Thymus (tissue), 14 donors: ENCODE measurements at places on chromosomes 6 and 20. TPM values are rescaled to one million over a fixed set of nuclear protein-coding genes. Genes with fewer than 3 reads are reported as not detected.

BTNL2 gene
- not detected for total RNA-seq

MCCD1 gene
- not detected for total RNA-seq

DNA sequence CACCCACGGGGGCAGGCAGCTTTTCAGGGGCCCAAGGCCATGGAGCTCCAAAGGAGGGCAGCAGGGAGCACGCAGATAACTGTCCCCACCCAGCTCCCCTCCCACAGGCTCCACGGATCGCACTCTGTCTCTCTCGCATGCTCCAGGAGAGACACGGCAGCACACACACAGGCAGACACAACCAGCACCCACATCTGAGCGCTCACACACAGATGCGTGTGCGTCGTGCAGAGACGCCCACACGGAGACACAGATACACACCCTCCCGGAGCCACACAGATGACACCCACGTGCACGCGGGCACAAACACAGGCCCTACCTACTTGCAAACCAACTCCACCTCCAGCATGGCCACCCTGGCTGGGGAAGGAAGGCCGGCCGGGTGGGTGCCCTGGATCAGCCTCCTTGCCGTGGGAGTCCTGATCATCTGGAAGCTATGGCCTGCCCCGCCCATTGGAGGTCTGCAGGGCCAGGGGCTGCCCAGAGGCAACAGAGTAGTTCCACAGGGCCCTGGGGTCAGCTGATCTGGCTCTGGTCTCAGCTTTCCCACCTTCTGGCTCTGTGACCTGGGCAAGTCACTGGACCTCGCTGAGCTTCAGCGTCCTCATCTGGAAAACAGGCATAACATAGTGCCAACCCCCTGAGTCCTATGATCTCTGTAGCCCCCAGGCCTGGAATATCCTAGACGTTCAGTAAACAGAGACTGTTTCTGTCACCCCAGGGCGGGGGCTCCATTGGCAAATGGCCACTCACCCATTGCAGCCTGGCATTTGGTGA, 31.5 kb downstream of the AAR2 start:
- DNase-seq = no peak
- no peak overlapping the region for H3K4me3 ChIP-seq
- H3K36me3 ChIP-seq = no peaks in the 10 kb centered on the region
- H3K4me1 ChIP-seq = no peaks in the 10 kb centered on the region
- no peak overlapping the region for H3K27ac ChIP-seq

DNA sequence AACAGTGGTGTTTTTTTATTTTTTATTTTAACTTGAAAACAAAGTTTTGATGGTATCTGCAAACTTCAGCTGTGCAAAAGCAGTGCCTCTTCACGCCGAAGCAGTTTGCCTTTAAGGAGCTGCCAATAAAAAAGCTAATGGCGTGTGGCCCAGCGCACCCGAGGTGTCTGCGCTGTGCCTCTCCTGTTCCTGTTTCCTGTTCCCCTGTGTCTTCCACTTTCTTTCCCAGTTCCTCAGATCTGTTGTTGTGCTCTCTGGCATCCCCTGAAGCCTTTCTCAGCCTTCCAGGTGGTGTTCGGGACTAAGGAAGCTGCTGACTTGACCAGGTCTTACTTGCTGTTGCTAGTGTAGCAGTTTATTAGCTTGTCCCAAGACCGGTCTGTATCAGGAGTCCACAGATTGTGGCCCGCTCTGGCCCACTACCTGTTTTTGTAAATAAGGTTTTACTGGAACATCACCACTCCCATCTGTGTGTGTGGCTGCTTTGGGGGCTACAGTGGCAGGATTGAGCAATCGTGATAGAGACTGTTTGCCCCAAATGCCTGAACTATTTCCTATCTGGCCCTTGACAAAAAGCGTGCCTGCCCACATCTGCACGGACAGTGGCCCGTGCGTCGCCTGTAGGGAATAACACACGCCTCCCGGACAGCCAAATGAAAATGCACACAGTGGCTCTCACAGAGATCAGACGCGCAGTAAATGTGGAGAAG, 178.3 kb downstream of the TMEM242 start:
- no peaks in the 10 kb centered on the region for H3K4me1 ChIP-seq
- no peak for DNase-seq
- no peak overlapping the region for H3K4me3 ChIP-seq
- no peak overlapping the region for H3K27ac ChIP-seq
- H3K36me3 ChIP-seq = peaks cover 36% of the 10 kb centered on the region

C20orf96 gene
- 1.2 TPM for total RNA-seq

GRCh38 chr6:138278326-138278725, 60.0 kb upstream of the PBOV1 start:
- no peaks in the 10 kb centered on the region for H3K36me3 ChIP-seq
- no peak overlapping the region for H3K27ac ChIP-seq
- no peak for DNase-seq
- no peak overlapping the region for H3K4me3 ChIP-seq
- H3K4me1 ChIP-seq = no peaks in the 10 kb centered on the region

DNA sequence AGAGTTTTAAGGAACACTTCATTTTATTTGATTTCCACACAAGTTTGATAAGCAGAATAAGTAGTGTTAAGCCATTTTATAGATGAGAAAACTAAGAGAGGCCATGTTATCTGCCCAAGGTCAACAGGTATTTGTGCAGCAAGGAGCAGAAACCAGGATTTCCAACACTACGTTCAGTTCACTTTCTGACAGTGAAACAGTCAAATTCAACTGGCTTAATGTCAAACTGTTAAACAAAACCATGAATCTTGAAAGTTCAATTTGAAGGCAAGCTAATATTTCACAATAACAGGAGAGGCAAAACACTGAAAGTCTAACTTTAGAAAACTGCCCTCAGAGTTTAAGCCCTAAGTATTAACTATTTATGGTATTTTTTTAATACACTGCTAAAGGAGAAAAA, 32.6 kb downstream of the DTNBP1 start:
- H3K27ac ChIP-seq = no peak overlapping the region
- H3K36me3 ChIP-seq = peaks cover 6% of the 10 kb centered on the region
- peaks cover 9% of the 10 kb centered on the region for H3K4me1 ChIP-seq
- H3K4me3 ChIP-seq = no peak overlapping the region
- H3K27me3 ChIP-seq = no peaks in the 10 kb centered on the region

DNA sequence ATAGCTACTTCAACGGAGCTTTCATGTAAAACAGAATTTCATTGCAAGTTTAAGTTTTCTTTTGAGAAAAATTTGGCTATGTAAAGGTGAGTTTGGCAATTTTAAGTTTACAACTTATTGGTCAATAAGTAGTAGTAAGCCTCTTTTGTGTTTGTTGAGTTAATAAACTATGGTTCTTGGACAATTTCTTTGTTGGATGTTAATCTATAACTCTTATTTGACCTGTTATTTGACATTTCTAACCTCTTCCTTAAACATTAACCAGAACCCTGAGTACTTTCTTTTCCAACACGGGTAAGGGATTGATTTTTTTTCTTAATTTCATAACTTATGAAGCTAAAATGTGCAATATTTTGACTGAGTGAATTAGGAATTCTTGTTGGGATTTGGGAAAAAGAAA, 354.4 kb downstream of the PRKN start:
- H3K36me3 ChIP-seq = no peaks in the 10 kb centered on the region
- no peaks in the 10 kb centered on the region for H3K4me1 ChIP-seq
- DNase-seq = no peak
- no peak overlapping the region for H3K27ac ChIP-seq
- H3K27me3 ChIP-seq = no peaks in the 10 kb centered on the region

GRCh38 chr6:160139420-160139851, 17.8 kb downstream of the SLC22A1 start:
- H3K4me1 ChIP-seq = no peaks in the 10 kb centered on the region
- no peak for DNase-seq
- H3K27ac ChIP-seq = no peak overlapping the region
- peaks cover 11% of the 10 kb centered on the region for H3K27me3 ChIP-seq
- no peaks in the 10 kb centered on the region for H3K36me3 ChIP-seq
- no peak overlapping the region for H3K4me3 ChIP-seq

CYP39A1 gene
- 1.7 TPM for total RNA-seq

MARCKS gene
- total RNA-seq = 94.5 TPM

GRCh38 chr6:86723729-86724128, 213.6 kb upstream of the HTR1E start:
- no peak for DNase-seq
- H3K27ac ChIP-seq = no peak overlapping the region
- H3K4me1 ChIP-seq = no peaks in the 10 kb centered on the region
- H3K36me3 ChIP-seq = no peaks in the 10 kb centered on the region

- H3K27me3 ChIP-seq = no peaks in the 10 kb centered on the region
- no peak for DNase-seq
- no peaks in the 10 kb centered on the region for H3K36me3 ChIP-seq
Observed at GRCh38 chr20:51811042-51811355, 8.7 kb upstream of the SALL4 start.

DNA sequence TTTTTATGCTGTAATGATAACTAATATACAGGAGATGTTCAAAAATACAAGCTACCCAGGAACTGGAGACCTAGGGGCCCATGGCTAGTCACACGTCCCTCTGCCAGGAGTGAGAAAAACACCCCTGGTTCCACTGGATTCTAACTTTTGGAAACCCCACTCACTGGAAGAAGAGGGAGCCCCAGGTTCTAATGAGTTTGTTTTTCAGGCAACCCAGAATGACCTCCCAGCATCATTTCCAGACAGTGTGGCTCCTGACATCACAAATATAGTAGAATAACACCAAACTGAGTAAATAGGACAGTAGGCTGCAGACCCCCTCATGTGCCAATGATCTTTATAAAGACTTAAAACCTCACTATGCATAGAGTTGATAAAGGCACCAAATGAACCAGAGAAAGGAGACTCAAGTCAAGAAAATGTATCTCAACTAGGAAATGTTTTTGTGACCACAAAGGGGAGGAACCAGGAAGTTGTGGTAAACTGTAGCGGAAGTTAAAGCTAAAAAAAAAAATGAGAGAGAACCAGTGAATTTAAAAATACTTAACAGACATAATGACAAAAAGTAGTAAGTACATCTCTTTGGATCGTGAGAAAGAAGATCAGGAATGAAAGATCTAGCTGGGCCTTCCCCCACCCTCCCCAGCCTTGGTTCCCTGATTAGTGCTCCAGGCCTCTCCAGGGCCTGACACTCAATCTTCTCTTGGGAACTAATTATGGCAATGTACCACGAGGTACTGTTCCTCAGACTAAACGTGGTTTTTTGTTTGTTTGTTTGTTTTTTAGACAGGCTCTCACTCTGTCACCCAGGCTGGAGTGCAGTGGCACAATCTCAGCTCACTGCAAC, 19.8 kb downstream of the HLA-E start:
- no peaks in the 10 kb centered on the region for H3K36me3 ChIP-seq
- peak; percentile 74 for DNase-seq
- peak overlapping the region; percentile 93 for H3K27ac ChIP-seq
- H3K4me1 ChIP-seq = peaks cover 28% of the 10 kb centered on the region

GRCh38 chr6:31113861-31114540, 599 bp upstream of the PSORS1C1 start:
- DNase-seq = no peak
- H3K4me3 ChIP-seq = no peak overlapping the region
- H3K27ac ChIP-seq = no peak overlapping the region
- H3K27me3 ChIP-seq = no peaks in the 10 kb centered on the region

DNA sequence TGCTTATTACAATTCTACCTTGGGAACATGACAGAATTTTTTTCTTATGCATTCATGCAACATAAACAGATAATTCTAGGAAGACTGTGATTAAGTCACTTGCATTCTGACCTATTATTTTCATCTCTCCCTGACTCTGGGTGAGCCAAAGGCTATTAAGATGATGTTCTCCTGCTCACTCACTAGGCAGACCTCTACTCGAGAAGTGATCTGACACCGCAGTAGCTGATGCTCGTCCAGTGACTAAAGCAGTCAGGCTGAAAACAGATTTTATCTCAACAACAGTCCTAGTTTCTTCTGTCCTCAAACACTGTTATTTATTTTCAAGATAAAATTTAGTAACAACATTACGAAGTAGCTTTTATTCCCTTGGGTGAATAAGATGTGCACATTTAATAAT, 17.3 kb downstream of the NAA20 start:
- no peaks in the 10 kb centered on the region for H3K27me3 ChIP-seq
- DNase-seq = no peak
- H3K4me1 ChIP-seq = no peaks in the 10 kb centered on the region

DNA sequence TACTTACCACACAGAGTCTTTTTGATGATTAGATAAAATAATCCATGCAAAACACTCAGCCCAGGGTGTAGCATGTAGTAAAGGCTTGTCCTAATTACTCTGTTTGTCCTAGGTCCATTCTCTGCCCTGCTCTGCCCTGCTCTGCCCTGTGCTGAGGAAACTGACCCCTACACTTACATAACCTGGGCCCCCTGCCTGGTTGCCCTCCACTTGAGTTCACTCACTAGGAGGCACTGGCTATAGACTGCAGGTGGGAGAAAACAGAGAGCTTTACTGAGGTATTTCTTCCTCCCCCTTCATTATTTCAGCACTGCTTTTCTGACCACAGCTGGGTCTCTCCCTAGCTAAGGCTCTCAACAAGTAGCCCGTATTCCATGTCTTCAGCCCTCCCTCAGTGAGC, 70.9 kb upstream of the TBX18 start:
- no peak for DNase-seq
- no peaks in the 10 kb centered on the region for H3K27me3 ChIP-seq
- H3K4me1 ChIP-seq = no peaks in the 10 kb centered on the region
- H3K4me3 ChIP-seq = no peak overlapping the region
- H3K27ac ChIP-seq = no peak overlapping the region

SPTLC3 gene
- 3.4 TPM for total RNA-seq

GRCh38 chr6:41818271-41819054, 31.0 kb downstream of the TOMM6 start:
- no peak for DNase-seq
- H3K36me3 ChIP-seq = peaks cover 5% of the 10 kb centered on the region
- H3K4me1 ChIP-seq = no peaks in the 10 kb centered on the region
- H3K4me3 ChIP-seq = no peak overlapping the region

RSPH4A gene
- 0.38 TPM for total RNA-seq

GRCh38 chr6:63663147-63663955, 27.7 kb downstream of the PHF3 start:
- H3K36me3 ChIP-seq = no peaks in the 10 kb centered on the region
- no peak overlapping the region for H3K27ac ChIP-seq
- H3K4me1 ChIP-seq = no peaks in the 10 kb centered on the region
- H3K27me3 ChIP-seq = no peaks in the 10 kb centered on the region
- no peak for DNase-seq

SGK2 gene
- total RNA-seq = 0.09 TPM

GRCh38 chr6:103456652-103457051, 1403.1 kb downstream of the HACE1 start:
- H3K4me1 ChIP-seq = no peaks in the 10 kb centered on the region
- DNase-seq = no peak
- no peaks in the 10 kb centered on the region for H3K27me3 ChIP-seq
- H3K36me3 ChIP-seq = no peaks in the 10 kb centered on the region
- no peak overlapping the region for H3K27ac ChIP-seq
